ENCODE measurements at places on chromosomes 11 and 22.

DNA sequence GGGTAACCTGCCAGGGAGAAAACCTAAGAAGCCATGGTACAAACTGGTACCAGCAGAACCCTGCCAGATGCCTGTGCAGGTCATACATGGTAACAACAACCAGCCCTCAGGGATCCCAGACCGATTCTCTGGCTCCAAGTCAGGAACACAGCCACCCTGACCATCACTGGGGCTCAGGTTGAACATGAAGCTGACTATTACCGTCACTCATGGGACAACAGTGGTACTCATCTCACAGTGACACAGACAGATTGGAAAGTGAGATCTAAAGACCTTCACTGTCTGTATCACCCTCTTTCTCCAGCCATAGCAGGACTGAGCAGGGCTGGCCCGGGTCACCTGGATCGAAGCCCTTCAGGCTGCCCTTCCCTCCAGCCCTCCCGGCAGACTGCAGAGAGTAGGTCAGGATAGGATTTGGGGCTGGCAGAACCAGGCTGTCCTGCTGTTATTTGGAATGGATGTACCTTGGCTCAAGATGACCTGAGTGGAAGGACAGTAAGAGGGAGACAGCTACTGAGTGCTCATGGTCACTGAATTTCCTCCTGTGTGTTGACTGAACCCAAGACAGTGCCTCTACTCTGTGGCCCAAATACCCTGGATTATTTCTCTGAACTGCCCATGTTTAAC is 94.7 kb downstream of the GGTLC2 start:
- DNase-seq, result no peak

- no peak for DNase-seq
Observed at GRCh38 chr11:91264481-91264880, 960.1 kb upstream of the FAT3 start.

DNA sequence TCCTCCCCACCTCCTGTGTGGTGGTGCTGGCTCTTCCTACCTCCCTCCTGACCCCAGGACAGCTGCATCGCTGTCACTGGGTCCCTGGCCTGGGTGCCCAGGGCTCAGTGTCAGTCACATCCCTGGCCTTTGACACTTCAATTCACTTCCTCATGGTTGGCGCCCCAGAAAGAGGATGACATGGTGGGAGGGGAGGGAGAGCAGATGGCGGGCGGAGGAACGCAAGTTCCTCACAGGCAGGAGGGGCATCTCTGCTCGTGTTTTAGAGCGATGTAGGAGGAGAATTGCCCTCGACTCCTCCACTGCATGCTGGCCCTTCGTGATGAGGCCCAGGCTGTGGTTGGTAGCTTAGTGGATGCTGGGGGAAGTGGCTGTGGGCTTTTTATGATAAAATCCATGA is 35.1 kb upstream of the KRTAP5-7 start:
- DNase-seq, result no peak

- DNase-seq, result no peak
Observed at GRCh38 chr11:106920899-106921509, 97.3 kb downstream of the GUCY1A2 start.

- no peak for DNase-seq
Observed at GRCh38 chr11:9783986-9784385, 120.1 kb downstream of the SWAP70 start.

DNA sequence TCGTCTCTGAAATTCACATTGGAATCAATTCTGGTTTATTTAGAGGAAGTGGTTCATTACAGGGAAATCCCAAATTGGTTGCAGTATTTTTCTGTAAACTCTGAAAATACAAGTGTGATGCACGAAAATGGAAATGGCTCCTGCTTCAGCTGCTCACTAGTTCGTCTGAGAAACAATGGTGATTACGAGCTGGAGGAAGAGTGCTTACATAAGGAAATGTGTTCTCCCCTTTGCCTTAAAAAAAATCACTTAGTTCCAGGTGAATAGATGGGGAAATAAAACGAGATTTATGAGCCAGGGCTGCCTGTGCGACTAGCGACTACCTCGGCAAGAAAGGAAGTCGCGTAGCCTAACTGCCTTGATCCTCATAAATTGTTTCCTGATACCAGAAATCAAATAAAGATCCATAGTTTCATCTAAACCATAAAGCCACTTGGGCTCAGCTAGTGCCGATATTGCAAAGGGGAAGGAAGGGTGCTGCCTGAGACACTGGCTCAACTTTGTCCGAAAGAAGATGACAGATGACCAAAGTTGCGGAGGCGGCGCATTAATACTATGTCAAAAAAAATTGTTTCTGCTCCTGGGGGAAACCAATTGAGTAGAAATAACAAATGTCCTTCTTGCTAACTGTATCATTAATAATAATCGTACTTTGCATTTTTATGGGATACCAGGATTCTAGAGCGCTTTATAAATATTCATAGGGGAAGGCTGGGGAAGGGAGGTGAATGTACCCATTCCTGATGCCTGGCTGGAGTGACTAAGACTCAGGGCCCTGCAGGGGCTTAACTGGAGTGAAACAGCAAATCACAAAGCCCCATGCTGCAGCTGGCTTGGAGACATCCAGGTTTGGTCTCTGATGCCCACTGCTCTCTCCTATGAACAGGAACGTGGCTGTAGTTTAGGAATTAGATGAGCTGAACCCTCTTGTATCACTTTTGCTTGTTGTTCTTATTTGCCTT is 185.7 kb downstream of the BLID start:
- DNase-seq, result no peak

DNA sequence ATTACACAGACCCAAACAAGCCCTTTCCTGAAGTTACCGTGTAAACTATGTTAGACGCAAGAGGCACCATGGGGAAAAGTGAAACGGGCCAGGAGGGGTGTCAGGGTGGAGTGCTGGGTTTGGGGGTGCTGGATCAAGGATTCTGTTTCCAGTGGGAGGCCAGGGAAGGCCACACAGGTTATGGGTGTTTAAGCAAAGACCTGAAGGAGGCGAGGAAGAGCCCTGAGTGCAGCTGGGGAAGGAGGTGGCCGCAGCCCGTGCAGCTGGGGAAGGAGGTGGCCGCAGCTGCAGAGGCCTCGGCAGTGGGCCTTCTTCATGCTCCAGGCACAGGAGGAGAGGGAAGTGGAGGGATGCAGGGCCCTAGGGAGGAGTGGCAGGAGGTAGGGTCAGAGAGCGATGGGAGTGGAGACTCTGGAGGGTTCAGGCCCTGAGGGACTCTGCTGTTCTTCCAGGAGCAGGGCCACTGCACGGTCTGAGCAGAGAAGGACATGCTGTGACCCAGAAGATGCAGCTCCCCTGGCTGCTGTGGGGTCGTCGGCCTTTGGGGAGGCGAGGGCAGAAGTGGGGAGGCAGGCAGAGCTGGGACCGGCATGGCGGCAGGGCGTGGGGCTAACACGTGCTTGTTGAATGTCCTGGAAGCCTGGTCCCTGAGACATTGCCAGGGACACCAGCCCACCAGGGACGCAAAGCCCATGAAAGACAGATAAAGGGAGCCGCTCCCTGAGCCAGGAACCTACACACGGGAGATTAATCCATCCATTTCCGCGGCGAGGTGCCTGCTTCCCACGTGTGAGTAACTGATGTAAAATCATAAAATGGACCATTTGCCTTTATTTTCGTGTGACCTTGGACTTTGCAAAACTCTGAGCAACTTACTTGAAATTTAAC is 1049.1 kb downstream of the BRD1 start:
- no peak for DNase-seq

- peak; percentile 26 for DNase-seq
Observed at GRCh38 chr22:40218152-40218551, 40.4 kb downstream of the TNRC6B start.

DNA sequence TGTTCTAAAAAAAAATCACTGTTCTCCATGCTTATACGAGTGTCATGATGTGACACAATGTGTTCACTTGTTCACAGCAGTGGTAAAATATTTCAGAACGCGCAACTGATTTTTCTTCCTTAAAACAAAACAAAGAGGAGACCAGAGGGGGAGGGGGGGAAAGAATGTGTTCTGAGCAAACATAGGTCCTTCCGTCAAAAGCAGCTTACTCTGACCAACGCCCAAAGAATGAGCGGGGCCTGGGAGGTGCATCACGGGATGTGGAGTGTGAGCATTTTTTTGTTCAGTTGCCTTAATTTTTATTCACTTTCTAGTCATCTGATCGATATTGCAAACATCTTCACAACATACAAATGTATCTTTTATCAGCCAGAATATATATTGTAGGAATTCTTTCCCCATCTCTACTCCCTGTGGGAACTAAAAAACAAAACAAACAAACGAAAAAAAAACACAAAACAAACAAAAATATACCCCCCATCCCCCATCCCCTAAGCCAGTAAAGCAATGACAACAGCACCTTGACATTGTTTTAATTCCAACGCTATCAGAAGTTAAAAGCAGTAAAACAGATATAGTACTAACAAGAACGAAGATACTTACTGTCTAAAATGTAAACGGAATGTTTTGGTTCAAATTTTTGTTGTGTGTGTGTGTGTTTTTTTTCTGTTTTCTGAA is 43.3 kb downstream of the BDNF start:
- DNase-seq, result no peak

- peak; percentile 44 for DNase-seq
Observed at GRCh38 chr11:9459667-9460321, 1.0 kb upstream of the ZNF143 start.

GRCh38 chr11:2525166-2525861 is 80.5 kb downstream of the KCNQ1 start:
- DNase-seq, result no peak

DNA sequence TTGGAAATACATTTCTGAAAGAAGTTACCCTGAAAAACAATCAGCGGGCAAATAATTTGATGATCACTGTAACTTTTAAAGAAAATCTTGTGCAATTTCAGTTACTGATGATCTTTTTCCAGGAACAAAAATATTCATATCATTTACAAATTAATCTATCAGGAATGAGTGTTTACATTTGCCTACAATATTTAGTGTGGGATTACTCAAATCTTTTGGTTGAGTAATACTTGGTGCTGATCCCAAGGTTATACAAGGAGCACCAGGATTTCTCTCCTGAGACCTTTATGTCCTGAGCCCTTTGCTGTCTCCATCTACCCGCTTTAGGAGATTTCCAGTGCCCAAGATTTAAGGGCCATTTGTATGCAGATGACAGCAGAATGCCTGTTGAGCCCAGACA is 116.1 kb downstream of the ATXN10 start:
- no peak for DNase-seq

DNA sequence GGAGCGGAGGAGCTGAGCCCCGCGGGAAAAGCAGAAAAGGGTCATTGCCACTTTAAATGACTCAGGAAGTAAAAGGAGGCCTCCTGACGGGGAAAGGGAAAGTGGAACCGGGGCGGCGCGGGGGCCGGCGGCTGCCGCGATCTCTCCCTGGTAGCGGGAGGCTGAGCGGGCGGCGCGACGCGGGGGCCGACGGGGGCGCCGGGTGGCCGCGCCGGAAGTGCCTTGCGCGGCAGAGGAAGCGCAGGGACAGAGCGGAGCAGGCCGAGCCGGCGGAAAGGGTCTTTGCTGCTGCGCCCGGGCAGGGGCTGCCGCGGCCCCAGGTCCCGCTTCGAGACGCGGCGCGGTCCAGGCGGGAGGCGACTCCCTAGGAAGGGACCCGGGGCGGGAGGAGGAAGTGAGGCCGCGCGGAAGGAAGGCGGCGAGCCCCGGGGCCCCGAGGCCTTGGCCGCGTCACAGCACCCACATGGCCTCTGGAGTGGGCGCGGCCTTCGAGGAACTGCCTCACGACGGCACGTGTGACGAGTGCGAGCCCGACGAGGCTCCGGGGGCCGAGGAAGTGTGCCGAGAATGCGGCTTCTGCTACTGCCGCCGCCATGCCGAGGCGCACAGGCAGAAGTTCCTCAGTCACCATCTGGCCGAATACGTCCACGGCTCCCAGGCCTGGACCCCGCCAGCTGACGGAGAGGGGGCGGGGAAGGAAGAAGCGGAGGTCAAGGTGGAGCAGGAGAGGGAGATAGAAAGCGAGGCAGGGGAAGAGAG is at the start of gene TRIM44:
Gene TRIM44, plus strand, starts transcription at position 127 of the 759 bp plus-strand sequence. Its CDS starts 337 bp downstream, at position 464.
- peak; percentile 85 for DNase-seq

DNA sequence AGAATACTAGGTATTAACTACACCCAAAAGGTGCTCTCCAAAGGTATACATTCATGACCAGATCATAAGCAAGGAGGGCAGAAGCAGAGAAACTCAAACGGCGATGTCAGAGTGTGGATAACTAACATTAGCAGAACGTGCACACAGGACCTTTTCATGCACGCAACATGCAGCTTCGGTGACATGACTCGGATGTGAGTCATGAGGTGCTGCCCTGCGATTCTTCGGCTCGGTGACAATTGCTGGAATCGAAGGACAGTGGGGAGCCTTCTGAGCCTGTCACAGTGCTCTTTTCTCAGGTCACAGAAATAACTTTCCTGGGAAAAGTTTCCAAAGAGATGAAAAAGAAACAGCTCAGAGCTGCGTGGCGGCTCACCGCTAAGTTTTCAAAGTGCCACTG is 418.5 kb upstream of the SYN3 start:
- no peak for DNase-seq

- DNase-seq, result no peak
Observed at GRCh38 chr22:33666279-33666960, 253.9 kb downstream of the LARGE1 start.

- no peak for DNase-seq
Observed at GRCh38 chr11:96303064-96303463, 39.9 kb downstream of the MAML2 start.
